ENCODE measurements at places on chromosomes 3 and 15.

DNA sequence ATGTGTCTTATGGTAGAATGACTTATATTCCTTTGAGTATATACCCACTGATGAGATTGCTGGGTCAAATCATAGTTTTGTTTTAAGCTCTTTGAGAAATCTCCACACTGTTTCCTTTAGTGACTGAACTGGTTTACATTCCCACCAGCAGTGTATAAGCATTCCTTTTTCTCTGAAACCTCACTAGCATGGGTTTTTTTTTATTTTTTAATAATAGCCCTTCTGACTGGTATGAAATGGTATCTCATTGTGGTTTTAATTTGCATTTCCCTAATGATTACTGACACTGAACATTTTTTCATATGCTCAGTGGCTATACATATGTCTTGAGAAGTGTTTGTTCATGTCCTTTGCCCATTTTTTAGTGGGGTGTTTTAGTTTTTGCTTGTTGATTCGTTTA is 494.3 kb downstream of the SQOR start:
- DNase-seq: no peak

DNA sequence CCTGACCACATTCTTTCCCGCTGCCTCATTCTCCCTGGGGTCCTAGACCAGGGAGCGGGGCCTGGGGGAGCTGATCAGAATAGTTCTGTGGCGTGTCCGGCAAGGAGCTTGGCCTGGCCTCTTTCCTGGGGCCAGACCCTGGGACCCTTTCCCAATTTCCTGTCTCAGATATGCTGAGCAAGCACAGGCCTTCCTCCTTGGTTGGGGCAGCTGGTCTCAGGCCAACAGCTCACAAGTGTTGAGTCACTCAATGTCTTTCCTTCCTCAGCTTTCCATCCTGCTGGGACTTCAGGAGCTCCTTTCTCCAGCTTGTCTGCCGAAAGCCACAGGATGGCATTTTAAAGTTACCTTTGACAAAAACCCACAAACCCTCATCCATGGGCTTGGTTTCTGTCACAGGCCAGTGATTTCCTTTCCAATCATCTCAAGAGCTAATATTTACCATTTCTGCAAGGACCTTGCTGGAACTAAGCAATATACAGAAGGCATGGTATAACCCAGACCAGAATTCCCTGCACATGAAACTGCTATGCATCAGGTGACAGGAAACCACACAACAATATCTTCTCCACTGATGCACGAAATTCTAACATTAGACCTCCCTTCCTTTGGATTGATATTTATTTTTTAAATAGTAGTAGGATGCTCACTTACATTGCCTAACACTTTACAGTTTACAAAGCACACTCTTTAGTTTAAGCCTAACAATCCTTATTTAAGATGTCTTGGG is 19.5 kb upstream of the TIMP4 start:
- no peak for DNase-seq

- no peak for DNase-seq
These were observed 793.1 kb downstream of the AGBL1 start for GRCh38 chr15:86872782-86873181.

GRCh38 chr3:72386327-72387000 is 461.8 kb downstream of the SHQ1 start:
- DNase-seq: no peak

GRCh38 chr3:183800243-183800863 is 25.0 kb downstream of the MAP6D1 start:
- DNase-seq: no peak

DNA sequence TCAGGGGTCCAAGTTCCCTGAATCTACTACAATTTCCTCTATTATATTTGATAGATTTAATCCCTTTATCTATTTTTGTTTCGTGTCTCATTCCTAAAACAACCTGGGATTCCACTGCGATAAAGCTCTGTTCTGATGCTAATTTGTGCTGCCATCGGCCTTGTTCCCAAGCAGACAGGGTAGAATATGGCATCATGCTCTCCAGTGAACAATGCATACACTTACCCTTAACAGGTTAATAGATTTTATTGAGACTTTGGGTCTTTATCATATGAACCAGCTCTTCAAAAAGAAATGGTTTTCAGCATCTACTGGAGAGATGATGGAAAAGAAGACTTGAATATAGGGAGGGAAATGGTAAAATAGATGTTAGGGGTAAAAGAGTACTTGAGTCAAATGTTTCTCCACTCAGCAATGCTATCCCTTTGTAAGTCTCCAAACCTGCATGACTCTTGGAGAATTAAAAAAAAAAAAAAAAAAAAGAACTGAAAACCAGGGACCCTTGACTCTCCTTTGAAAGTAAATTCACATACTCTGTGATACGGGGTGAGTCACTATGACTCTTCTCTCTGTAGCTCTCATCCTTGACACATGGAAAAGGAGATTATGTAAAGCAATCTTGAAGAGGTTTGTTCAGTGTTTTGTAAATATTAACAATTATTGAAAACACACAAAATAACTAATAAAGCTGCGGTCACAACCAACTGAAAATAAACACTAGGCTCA is 268.8 kb downstream of the ZBTB20 start:
- no peak for DNase-seq

DNA sequence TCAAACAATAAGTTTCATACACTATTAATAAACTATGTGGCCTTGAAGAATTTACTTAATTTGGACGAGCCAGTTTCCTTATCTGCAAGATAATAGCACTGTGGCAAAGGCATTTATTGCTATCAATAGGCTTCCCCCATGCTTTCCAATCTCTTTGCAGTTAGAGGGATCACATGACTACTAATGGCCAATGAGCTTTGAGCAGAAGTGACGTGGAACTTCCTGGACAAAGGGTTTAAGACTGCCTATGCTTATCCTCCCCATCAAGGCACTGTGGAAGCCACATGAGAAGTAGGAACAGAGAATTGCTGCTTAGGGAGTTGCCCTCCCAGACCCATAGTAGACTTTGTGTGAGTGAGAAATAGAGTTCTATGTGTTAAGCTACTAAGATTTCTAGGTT is 16.7 kb upstream of the ZMAT3 start:
- DNase-seq: no peak

GRCh38 chr15:33985751-33986150 is 17.5 kb downstream of the CHRM5 start:
- DNase-seq: no peak

DNA sequence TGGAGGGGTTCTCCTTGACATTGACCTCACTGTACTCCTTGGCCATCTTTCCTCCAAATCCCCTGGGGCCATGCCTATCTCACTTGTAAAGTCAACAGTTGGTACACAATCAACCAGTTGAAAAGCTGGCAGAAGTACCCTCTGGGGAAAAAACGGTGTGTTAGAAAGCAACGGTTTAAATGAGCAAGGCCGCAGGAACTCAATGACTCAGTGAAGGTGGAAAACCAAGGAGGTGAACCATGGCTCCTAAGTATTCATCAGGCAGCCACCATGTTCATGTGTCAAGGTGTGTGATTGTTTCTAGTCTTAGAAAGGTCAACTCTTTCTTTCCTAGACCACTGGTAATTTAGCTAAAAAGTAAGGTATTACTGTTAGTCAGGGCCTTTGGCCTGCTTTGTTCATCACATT is 130.9 kb upstream of the SATB1 start:
- no peak for DNase-seq

GRCh38 chr15:79930516-79930915 is 33.7 kb upstream of the MTHFS start:
- no peak for DNase-seq

DNA sequence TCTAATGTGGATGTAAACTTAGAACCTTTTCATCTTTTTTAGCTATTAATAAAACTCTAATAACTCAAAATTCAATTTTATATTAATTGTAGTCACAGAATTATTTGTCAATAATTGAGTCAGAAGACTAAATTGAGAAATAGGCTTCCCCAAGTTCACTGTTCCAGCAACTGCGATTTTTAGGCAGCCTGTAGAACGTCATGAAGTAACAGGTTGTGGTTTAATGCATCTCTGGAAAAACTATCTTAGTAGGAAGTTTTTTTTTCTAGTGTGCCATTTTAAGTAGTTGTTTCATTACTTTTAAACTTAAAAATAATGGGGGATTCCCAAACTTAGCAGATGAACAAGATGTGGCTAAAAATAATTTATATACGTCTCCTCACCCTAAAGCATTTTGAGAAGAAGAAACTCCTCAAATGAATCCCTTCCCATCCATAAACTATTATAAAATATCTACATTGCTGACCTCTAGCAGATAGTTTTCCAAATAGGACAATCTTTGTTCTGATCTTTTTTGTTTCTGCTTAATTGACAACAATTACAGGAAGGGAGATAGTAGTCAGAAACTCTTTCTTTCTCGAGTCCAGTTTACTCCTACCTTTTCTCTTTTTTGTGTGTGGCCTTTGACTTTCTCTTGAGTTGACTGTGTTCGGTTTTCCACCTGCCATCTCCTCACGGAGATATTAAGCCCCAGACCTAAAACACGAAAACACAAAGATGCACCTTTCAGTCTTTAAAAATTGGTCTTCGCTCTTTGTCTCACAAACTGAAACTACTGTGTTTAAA is 43.1 kb downstream of the LRCH3 start:
- DNase-seq: no peak

- no peak for DNase-seq
These were observed 4.1 kb upstream of the CLDN1 start for GRCh38 chr3:190326361-190326760.

GRCh38 chr3:63095-63765 is 133.3 kb upstream of the CHL1 start:
- no peak for DNase-seq

GRCh38 chr3:149186219-149186618 is 35.4 kb downstream of the CP start:
- no peak for DNase-seq

- no peak for DNase-seq
These were observed 45.4 kb downstream of the PPCDC start for GRCh38 chr15:75068748-75069147.

GRCh38 chr3:183634707-183635106 is 716 bp upstream of the KLHL24 start:
- DNase-seq: no peak

DNA sequence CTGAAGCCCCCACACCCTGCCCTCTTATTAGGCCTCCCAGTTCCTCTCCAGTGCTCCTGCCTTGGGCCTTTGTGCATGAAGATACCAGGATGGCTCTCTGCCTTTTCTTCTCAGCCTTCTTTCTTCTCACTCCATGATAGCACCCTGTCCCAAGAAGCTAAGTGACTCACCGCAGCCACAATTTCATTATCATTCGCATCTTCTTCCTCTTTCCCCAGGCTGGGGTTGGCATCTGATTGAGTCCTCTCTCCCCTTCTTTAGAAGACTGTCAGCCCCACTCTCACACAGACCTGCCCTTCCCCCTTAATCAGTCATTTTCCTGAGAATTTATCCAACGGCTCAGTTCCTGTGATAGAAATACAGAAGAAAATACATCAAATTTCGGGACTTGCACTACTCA is 102.0 kb downstream of the STAC start:
- DNase-seq: no peak

DNA sequence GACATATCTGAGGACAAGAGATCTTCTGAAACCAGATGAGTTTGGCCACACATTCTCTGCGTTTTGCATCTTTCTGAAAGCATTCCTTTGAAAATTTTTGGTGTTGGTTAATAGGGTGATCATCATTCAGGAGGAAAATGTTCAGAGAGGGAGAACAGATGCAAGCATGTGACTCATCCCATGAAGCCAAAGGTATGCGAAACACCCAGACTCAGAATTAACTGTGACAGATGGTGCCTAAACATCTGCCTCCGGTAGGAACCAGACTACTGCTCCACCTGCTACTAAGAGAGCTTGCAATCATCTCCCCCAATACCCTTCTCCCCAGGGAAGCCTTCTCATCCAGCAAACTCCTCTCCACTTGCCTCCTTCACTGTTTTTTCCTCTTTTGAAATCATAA is 46.2 kb downstream of the TRIM69 start:
- no peak for DNase-seq

GRCh38 chr3:53858096-53858741 is 11.9 kb downstream of the IL17RB start:
- DNase-seq: no peak

DNA sequence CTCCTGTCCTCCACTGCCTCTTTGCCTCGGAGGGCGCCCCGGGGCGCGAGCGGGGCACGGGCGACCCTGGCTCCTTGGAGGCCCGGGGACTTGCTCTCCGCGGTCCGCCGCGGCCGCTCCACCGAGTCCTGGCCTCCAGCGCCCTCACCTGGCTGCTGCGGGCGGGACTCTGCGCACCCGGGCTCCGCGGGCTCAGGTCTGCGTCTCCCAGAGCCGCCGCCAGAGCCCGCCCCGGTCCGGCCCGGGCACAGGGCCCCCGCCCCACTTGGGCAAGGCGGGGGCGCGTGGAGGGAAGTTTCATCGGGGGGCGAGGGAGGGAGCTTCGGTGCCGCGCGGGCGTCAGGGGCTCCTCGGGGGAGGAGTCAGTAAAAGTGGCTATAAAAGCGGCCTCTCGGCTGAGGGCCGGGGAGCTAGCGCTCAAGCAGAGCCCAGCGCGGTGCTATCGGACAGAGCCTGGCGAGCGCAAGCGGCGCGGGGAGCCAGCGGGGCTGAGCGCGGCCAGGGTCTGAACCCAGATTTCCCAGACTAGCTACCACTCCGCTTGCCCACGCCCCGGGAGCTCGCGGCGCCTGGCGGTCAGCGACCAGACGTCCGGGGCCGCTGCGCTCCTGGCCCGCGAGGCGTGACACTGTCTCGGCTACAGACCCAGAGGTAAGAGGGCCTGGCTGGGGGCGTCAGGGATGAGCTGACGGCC is at the start of gene CEMIP:
CEMIP (plus strand) TSS at position 407 of the 694 bp plus-strand sequence. CDS start 94,510 bp downstream, outside the sequence.
- DNase-seq: peak; percentile 86

DNA sequence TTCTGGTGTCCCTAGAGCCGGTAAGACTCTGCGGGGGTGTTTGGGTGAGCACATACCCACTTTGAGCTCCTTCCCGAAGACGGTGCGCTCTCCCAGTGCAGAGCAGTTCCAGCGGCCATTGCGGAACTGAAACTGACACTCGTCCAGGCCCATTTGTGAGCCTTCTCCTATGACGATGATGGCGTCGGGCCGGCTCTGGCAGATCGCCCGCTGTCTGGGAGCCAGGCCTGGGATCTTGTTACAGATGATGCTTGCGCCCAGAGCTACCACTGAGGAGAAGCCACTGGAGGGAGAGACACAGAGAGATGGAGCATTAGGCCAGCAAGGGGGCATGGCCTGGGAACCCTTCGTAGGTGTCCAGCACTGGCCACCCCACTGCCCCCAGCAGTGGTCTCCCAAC is 5.0 kb downstream of the WNT7A start:
- no peak for DNase-seq

GRCh38 chr15:81299630-81300273 is 24.2 kb downstream of the STARD5 start:
- no peak for DNase-seq

GRCh38 chr3:129358772-129359371 is 69.6 kb downstream of the EFCAB12 start:
- DNase-seq: no peak

DNA sequence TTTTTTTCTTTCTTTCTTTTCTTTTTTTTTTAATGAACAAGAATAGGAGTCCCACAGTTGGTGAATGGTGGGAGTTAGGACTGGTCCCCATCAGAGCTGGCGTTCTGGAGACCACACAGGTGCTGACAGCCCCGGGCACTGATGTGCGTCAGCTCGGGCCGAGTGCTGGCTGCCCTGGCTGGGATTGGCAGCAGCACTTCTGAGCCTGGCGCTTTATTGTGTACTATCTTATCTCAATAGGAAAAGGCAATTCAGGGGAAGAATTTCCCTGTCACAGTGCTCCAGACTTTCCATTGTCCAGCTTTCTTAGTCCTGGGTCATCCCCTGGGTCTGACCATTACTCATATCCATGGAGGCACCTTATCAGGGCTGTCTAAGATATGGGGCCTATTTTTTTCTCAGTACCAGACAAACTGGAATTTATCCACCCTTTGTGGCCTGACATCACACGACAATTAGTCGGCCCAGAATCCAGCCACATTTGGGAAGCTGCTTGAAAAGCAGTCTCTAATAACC is 54.1 kb downstream of the TMEM44 start:
- no peak for DNase-seq

GRCh38 chr3:194130188-194130587 is 5.8 kb upstream of the HES1 start:
- DNase-seq: no peak

Data from HuH-7.5 (cell line).